GM19239 (cell line): ENCODE measurements at places on chromosomes 4 and X.

DNA sequence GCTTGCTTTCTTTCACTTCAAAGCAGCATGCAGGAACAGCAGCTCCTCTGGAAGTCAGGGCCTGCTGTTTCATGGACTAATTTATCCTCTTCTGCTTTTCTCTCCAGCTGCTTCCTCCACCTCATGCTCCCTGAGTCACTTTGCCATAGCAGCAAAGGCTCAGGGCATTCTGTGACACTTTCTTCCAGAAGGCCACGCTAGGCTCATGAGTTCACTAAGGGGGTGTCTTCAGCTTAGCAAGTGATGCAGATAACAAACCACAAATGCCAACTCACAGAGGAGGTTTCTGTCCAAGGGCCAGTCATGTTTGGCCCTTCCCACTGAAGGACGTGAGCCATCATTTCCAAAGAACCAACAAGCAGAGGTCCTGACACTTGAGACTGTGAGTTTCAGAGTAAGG is 200.2 kb downstream of the ADGRA3 start:
- no peak for DNase-seq

GRCh38 chrX:36898301-36898700 is 109.9 kb upstream of the FAM47C start:
- DNase-seq, result no peak

DNA sequence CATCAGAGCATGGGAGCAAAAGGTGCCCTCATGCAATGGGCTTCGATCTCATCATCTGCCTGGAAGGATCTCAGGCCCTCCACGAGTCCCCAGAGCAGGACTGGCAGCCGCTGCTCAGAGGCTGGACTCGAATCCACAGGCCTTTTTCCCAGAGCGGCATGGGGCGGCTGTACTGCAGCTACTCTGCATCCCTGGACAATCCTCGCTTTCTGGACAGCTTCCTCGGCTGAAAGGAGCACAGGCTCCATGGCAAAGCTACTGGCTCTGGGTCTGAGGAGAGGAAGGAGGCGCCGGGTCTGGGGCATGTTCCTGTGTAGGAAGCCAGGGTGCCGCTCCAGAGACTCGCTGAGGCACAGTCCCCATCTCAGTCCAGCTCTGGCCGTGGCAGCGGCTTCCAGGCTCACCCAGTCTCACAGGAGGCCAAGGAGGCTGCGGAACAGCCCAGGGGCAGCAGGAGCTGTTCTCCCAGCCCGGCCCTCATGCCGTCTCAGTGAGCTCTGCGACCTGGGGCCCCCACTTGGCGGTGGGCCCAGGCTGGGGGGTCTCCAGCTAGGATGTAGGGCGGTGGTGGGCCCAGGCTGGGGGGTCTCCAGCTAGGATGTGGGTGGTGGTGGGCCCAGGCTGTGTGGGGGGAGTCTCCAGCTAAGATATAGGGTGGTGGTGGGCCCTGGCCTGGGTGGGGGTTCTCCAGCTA is 2.7 kb upstream of the SPON2 start:
- DNase-seq, result no peak

DNA sequence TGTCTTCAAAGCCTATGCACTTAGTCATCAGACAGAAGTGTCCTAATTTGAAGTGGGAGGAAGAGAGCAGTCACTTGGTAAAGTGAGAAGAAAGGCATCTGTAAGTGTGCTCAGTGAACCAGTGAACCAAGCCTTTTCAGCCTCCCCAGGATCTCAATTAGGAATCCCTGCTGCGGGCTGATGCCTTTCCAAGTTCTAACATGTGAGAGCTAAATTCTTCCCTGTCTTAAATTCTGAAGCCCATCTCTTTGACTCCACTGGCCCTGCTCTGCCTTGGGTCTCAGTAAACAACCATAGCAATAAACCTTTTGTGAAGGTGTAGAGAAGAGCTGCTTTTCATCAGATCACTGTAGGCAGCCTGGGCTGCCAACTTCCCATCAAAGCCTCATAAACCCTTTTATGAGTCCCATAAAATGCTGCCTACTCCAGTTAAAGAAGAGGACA is 701.2 kb upstream of the LCORL start:
- no peak for DNase-seq

- no peak for DNase-seq
Measured at GRCh38 chr4:103634236-103634635, 85.5 kb downstream of the TACR3 start.
